ENCODE measurements at places on chromosomes 4 and X.
A peak's percentile ranks its signal among the peaks of the same experiment; 100 is the strongest.

- no peak for DNase-seq
Measured at GRCh38 chrX:38275615-38276014, 51.7 kb downstream of the RPGR start.

DNA sequence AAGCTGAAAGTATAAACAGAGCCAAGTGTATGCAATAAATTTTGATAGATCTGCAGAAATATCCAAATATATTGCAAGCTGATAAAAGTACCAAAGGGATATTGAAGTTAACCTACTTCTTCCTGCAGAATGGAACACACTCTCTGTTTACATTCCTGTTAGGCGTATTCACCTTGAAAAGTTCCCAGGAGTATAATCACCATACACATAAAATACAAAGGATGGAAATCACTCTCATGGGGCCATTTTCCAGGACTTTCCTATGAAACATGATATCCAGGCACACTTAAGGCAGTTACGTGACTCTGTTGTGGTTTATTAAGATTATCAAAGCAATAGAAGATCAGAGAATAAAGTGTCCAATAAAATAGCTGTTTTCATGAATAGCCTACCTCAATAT lies 1142.3 kb downstream of the NLGN4X start:
- DNase-seq = no peak

- no peak for DNase-seq
Measured at GRCh38 chr4:27154706-27155105, 294.1 kb downstream of the STIM2 start.

DNA sequence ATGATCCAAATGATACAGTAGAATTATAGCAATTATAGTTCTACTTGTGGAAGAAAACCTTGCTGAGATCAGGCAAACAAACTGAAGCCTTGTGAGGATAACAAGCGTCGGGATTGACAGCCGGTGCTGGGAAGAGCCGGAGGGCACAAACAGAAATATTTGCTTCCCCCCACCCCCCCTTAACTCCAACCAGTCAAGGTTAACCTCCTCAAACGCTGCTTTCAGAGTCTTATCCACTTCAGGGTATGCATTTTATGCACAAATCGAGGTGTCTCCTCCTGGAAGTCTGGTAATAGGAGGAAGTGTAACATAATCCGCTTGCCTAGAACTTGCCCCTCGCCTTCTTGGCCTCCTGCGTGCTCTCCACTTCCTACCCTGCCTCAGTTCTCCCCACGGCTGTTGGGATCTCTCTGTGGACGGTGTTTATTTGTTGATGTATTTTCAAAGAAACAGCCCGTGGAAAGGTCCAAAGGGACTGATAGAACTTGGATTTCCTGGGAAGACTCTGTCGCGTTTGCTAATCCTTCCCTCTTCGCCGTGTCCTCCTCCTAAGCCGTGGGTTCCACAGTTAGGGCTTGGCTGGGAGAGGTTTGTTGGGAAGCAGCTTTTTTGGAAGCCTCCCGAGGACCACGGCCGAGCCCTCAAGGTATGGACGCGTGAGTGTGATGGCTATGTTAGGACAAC lies 4.1 kb upstream of the ARX start:
- no peak for DNase-seq

- DNase-seq = no peak
Measured at GRCh38 chr4:107050525-107051135, 14.5 kb upstream of the DKK2 start.

GRCh38 chr4:84985952-84986351 lies 19.5 kb upstream of the WDFY3 start:
- no peak for DNase-seq

DNA sequence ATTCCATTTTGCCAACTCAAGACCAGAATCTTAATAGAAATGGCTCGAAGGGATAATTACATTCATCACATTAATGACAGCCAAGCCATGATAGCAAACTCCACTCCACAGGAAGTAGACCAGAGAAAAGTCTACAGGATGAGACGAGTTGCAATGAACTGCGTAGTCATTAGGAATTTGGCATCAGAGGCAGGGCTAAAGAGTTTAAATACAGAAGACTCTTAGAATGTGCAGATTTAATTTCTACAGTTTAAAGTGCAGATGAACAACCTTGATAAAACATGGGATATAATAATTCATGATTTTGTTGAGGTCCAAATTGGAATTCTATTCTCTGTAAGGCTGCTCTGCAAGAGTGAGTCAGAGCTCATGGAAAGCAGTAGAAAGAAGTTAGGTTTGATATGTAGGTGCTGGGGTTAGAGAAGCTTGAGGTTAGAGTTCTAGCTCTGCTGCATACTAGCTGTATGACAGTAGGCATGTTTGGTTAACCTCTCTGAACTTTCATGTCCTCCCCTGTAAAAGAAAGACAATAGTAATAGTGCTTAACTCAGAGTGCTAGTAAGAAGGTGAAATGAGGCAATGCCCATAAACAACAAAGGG lies 32.2 kb downstream of the LNX1 start:
- DNase-seq = no peak

DNA sequence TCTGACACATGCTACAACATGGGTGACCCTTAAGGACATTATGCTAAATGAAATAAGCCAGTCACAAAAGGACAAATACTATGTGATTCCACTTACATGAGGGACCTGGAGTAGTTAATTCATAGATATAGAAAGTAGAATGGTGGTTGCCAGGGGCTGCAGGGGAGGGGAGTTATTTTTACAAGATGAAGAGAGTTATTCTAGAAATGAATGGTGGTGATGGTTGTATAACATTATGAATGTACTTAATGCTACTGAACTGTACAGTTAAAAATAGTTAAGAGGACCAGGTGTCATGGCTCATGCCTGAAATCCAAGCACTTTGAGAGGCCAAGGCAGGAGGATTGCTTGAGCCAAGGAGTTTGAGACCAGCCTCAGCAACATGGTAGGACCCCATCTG lies 59.5 kb upstream of the MSANTD1 start:
- DNase-seq = no peak

DNA sequence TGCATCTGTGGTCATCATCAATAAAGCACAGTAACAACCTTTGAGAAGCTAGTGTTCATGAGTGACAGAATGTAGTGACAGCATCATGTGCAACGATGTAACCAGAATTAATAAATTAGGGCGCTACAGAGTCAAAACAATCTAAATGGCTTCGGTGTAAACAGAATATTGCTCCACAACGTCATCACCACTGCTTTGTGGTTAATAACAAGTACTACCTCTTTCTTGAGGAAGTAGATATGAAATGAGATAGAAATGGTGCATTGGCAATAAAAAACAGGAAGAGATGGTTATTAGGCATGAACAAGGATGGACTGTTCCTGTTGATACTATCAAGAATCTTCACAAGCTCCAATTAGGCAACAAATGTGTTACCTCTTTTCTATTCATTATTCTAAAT lies 8.7 kb upstream of the PDHA2 start:
- DNase-seq = no peak

GRCh38 chrX:112738347-112739033 lies 58.8 kb upstream of the LHFPL1 start:
- no peak for DNase-seq

DNA sequence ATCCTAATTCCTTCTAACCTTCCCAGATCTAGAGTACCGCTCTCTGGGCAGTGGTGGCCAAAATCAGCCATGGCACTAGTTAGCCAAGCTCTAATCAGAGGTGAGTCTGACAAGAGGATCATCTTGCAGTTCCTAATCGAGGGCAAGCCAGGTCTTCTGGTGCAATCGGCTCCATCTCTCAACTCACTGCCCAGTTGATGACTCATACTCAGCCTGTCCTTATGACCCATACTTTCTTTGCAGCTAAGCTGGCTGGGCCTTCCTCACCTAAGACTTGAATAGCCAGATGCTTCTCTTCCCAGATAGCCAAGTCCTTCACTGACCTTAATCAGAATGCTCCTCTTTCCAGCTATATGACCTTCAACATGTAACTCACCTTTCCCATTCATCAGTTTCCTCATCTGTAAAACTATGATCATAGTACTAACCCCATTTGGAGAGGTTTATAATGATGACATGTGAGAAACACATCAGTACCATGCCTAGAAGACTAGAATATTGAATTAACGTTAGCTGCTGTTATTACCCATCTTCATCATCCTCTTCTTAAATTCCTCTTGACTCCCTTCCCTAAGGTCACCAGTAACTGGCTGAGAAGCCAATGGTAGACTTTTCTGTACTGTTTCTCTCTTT lies 57.1 kb downstream of the RELL1 start:
- no peak for DNase-seq

DNA sequence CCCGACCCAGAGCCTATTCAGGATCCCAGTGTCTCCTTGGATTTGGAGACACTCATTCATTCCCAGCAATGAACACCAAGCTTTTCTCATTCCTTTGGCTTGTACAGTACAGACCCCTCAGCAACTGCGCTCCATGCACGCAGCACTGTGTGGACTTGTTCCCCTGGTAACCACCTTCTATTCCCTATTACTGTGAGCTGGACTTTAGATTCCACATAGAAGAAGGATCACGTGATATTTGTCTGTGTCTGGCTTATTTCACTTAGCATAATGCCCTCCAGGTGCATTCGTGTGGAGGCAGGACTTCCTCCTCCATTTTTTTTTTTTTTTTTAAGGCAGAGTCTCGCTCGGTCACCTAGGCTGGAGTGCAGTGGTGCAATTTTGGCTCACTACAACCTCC lies 106.4 kb downstream of the PHKA2 start:
- no peak for DNase-seq

- DNase-seq = no peak
Measured at GRCh38 chr4:25904748-25905082, 9.3 kb upstream of the SMIM20 start.

- no peak for DNase-seq
Measured at GRCh38 chr4:159292137-159292896, 189.4 kb downstream of the RAPGEF2 start.

GRCh38 chrX:147803948-147804347 lies 107.8 kb upstream of the FMR1 start:
- no peak for DNase-seq

GRCh38 chr4:156820931-156821330 lies 150.7 kb downstream of the PDGFC start:
- no peak for DNase-seq

DNA sequence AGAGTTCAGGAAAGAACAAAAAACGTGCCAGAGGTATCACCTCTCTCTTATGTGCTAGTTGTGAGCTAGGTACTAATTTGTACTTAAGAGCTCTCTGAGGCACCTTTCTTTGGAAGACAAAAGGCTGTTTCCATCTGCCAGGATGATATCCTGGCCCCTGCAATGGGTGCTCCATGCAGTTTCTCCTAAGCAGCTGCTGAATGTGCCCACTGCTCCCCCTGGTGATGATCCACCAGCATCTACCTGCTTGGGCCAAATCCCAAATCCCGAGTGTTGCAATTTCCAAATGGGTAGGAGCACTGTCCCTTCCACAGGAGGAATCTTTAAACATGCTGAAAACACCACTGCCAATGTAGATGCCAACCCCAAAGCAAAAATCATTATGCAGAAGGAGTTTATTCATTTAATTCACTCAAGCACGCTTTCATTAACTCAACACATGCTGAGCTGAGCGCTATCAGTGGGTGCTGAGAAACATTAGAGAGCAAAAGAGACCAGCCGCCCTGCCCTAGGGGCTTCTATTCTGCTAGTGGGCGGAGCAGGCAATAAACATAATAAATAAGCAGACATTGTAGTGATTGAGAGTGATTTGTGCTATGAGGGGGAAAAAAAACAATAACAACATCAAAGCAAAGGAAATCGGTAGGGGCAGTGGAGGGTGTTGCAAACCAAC lies 69.6 kb upstream of the C4orf50 start:
- DNase-seq = peak; percentile 15

GRCh38 chr4:15065516-15065915 lies 63.2 kb downstream of the CPEB2 start:
- no peak for DNase-seq

DNA sequence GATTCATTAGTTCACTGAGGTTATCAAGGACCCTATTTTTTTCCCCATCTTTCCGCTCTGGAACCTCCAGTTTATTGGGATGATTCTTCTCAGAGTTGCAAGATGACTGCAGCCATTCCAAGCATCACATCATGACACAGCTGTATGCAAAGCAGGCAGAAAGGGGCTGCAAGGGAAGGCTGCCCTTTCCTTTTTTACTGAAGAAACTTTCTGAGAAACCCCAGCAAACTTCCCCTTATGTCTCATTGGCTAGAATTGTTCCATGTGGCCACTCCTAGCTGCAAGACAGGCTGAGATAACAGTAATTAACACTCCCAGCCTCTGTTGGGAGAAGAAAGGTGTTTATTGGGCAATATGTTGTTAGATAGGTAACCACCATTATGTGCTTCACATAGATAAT lies 102.6 kb downstream of the SATL1 start:
- DNase-seq = no peak

- no peak for DNase-seq
Measured at GRCh38 chrX:46838974-46839480, 2.2 kb downstream of the RP2 start.

- no peak for DNase-seq
Measured at GRCh38 chr4:135281230-135281629, 1079.6 kb upstream of the PABPC4L start.
